ENCODE measurements at places on chromosomes 5 and 9.

DNA sequence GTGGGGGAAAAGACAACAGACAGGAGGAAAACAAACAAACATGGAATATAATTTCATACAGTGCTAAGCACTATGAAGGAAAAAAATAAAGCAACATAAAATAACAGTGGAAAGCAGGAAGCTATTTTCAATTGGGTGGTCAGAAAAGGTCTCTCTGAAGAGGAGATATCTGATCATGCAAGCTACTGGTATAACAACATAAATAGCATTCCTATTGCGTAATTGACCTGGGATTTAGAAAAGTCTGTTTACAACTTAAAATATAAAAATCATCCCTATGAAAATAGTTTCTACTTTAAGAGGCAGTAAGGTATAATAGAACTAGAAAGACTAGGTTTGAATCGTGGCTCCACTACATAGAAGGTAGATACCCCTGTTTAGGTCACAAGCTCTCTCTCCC is 61.4 kb downstream of the FBXW11 start:
- DNase-seq = no peak

GRCh38 chr5:144598451-144599068 is 427.9 kb downstream of the KCTD16 start:
- DNase-seq = no peak

- no peak for DNase-seq
Measured at GRCh38 chr5:120151825-120152224, 312.3 kb upstream of the PRR16 start.

DNA sequence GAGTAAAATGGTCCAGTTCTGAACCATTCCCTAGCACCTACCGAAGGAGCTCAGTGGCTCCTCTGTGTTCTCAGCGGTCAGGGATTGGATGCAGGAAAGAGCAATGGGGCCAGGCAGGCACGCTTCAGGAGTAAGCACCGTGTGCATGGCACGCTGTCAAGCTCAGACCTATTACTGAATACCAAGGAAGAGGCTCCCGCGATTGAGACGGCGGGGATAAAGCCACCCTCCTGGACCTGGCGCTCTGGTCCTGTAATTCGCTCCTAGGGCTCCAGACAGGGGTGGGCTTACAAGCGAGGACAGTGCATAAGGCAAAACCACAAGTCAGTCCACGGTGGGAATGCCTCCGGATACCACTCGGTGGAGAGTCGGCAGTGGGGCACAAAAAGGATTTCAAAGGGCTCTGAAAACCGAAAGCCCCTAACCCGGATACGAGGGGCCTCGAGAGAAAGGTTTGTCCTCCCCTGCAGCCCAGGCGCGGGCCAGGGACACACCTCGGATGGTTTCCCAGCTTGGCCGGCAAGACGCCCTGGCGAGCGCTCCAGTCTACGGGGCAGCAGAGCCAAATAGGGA is 988 bp downstream of the OXCT1 start:
- DNase-seq = peak; percentile 48

- no peak for DNase-seq
Measured at GRCh38 chr5:15007646-15008045, 136.1 kb upstream of the ANKH start.

- DNase-seq = no peak
Measured at GRCh38 chr5:141094481-141095262, at the start of gene PCDHB2. TSS of gene PCDHB2 (plus strand) at chr5:141094615. CDS start at chr5:141094791, 176 bp downstream.

DNA sequence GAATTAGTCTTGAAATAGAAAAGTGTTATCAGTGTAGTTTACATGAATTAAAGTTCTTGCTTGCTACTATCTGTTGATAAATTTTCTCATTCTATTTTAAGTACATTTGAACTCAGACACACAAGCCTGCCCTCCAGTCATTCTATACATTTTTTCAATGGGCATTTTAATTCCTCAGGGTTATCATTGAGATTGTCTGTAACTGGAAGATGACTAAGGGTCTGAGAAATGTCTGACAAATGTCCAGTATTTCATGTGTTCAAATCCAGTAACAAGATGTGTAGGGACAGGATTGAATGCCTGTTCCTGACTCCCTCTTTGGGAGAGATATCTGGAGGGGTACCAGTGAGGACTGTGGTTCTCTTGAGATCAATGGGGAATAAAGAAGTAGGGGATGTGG is 223.9 kb upstream of the ADAMTSL1 start:
- DNase-seq = no peak

DNA sequence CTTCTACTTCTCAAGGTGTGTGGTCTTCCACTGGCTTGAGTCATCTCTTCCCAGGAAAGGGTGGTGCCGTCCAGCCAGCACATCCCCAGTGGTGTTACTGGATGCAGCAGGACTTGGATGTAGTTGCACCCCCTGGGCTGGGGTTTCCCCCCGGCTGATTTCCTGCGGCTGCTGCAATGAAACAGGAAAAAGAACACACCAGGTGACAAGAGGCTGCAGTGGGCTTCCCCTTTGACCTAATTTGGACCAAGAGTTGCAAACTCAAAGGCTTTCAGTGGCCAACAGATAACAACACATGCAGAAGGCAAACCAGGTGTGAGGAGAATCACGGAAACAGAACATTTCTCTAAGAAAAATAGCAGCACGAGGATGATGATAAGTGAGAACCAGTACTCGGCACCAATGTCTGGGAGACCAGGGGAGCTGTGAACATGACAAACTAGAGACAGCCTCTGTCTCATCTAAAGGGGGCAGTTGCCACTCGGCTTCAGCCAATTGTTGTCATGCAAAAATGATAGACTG is 83.7 kb downstream of the PDE6A start:
- peak; percentile 57 for DNase-seq

GRCh38 chr9:36284226-36284625 is 26.0 kb upstream of the GNE start:
- DNase-seq = no peak

- DNase-seq = peak; percentile 57
Measured at GRCh38 chr9:129617167-129617566, 3.7 kb downstream of the C9orf50 start.

- no peak for DNase-seq
Measured at GRCh38 chr9:89154651-89155336, 23.8 kb downstream of the SHC3 start.

DNA sequence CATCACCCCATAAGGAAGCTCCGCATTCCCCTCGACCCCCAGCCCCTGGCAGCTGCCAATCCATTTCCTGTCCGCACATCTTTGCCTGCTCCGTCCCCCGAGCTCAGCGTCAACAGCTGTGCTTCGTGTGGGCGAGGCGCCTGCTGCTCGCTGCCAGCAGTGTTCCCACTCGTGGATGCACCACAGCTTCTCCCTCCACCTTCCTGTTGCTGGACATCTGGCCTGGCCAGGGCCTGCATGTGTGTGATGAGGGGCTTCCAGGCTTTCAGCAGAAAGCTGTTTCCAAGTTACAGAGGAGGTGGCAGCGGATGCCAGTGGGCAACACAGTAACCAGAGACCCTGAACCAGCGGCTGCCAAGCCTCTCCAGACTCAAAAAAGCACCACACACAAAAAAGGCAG is 86.0 kb downstream of the PRRT1B start:
- no peak for DNase-seq

GRCh38 chr5:97545886-97546535 is 363.0 kb upstream of the RIOK2 start:
- DNase-seq = no peak

DNA sequence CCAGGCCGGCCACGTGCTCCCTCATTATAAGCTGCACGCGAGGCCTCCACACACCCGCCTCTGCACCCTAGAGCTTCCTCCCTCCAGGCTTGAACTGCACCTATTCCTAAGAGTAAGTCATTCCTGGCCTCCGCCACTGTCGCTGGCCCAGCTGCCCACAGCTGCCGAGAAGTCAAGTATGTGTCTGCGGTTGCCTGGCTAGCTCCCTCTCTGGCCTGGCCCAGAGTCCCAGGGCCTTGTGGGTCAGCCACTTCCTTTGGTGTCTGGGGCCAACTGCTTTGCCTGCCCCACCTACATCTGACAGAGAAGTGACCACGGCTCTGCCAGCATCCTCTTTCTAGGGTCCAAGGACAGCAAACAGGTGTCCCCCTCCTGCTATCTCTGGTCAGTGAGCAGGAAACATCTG is 18.3 kb downstream of the ABO start:
- DNase-seq = no peak

- no peak for DNase-seq
Measured at GRCh38 chr5:170597872-170598271, 94.1 kb downstream of the KCNIP1 start.

DNA sequence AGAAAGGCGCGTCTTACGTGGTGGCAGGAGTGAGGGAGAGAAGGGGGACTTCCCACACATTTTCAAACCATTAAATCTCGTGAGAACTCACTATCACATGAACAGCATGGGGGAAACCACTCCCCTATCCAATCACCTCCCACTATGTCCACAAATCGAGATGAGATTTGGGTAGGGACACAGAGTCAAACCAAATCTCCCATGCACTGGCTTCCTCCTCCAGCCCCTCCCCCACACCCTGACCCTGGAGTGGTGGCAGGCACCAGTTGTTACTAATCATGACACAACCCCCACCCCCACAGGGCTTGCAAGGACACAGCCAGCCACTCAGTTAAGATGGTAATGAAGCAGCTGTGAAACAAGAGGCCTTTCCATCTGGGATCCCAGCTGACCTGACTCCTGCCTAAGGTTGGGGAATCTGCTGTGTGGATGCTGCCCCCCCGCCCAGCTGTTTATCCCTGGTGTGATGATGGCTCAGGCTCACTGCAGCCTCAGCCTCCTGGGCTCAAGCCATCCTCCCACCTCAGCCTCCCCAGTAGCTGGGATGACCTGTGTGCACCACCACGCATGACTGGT is 57.1 kb upstream of the FUBP3 start:
- DNase-seq = no peak

- DNase-seq = no peak
Measured at GRCh38 chr9:38421498-38422211, 2.6 kb downstream of the IGFBPL1 start.

DNA sequence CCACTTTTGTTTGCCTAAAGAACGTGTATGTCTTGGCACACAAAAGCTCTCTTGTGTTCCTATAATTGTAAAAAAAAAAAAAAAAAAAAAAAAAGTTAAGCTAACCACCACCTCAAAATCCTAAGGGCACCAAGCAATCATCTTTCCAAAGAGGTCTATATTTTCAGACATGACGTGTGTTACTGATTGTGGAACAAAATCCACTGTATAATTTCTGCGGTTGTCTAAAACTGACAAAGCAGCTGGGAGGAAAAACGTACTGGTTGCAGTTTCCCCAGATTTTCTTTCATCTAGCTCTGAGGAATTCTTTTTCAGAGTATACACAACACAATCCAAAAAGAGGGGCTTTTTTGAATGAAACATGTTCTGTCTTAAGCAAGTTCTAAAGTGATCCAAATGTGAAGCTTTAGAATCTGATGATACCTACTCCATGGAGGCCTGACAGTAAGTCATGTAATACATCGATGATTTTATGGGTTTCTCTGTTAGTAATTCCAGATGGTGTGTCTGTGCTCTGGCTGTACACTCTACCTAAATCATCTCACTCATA is 375.6 kb upstream of the NUDT12 start:
- no peak for DNase-seq

- no peak for DNase-seq
Measured at GRCh38 chr9:129724456-129725190, 28.2 kb downstream of the PTGES start.

- DNase-seq = no peak
Measured at GRCh38 chr5:141835928-141836670, 42.1 kb downstream of the PCDH1 start.

- no peak for DNase-seq
Measured at GRCh38 chr9:35816708-35817107, 1.9 kb upstream of the HINT2 start.

DNA sequence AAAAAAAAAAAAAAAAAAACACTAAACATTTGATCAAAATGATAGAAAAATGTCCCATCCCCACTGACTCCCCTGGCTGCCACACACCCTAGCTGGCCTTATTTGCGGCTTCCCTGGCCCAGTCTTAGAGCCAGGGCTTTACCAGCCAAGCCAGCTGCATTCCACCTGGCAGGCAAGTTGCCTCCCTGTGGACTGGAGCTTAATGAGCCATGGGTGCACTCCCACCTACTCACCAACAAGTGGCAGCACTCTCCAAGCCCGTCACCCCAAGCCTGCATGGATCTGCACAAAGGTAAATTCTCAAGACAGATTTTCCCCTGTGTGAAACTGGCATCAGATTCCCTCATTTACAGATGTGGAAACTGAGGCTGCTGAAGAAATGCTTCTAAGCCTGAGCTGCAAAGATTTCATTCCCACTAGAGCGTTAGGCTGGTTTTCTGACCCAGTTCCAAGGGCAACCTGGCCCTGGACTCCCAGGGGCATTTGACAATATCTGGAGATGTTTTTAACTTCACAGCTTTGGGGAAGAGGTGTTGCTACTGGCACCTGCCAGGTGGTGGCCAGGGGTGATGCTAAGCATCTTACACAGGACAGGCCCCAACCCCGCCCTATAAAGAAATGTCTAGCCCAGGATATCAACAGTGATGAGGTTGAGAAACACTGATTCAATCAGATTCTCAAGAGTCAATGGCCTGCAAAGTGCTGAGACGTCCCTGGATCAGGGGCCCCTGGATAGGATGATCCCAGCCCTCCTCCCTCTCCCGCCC is 21.9 kb upstream of the VDAC1 start:
- DNase-seq = no peak

GRCh38 chr5:81171769-81172168 is 61.4 kb upstream of the CKMT2 start:
- no peak for DNase-seq

DNA sequence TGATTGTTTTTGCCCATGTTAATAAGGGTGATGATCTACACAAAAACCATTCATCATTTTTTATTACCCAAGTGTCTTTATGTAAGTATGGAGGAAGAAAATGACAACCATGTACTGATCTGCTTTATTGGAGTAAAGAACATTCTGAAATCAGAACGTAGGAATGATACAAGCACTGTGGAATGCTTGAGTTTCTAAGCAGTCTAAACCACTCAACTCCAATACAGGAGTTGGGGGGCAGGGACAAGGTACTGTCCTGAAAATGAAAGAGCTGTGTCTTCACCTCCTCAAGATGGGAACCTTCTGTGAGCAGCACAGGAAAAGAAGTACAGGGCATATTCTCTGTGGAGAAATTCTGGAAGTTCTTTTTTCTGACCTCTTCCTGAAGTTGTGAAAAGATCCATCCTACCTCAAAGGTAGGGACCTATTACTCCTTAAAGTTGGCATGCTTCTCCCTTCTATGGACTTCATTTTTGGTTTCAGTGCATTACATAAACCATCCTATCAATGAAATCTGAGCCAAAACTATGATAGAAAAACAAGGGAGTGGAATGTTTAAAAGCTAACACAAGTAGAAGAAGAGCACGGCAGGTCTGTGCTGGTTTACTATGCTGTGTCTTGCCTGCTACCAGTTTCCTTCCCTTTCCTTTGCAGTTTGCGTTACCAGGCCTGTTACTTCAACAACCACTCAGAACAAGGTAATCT is 202.6 kb downstream of the SEMA5A start:
- DNase-seq = no peak

Measured in activated CD8-positive, alpha-beta memory T cell treated with anti-CD3 and anti-CD28 coated beads, Interleukin-2, amount 10 ng/mL, durations not matched to agents 7 days and 5 days (primary cell).